ENCODE measurements at places on chromosomes 3 and 15. TPM values are rescaled to one million over a fixed set of nuclear protein-coding genes. Genes with fewer than 3 reads are reported as not detected.

The RGMA gene
- not detected for total RNA-seq

The NDUFB5 gene
- total RNA-seq: 55.7 TPM

The SEMA6D gene
- not detected for total RNA-seq

The ARGFX gene
- total RNA-seq: not detected

The KLHL40 gene
- not detected for total RNA-seq

DNA sequence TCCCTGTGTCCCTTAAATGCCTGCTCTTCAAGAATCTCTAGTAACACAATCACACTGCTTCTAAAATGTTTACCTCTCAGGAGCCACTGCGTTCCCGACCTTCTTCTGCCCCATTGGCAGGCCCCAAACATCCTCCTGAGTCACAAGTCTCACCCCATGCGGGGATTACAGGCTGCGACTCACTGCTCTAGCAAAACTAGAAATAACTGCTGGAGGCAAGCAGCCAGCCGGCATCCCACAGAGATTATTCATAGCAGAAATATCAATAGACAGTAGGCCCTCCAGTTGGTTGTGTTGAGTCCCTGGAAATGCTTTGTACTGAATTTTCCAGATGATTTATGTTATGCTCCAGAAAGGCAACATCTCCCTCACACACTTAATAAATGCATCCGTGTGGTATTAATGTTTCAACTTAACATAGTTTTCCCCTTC lies 64.8 kb downstream of the RFTN1 start:
- no peak for DNase-seq

- DNase-seq: no peak
Measured at GRCh38 chr3:172155897-172156585, 116.7 kb downstream of the FNDC3B start.

GRCh38 chr3:171458071-171458863 lies 1.9 kb downstream of the TNIK start:
- DNase-seq: peak; percentile 67

DNA sequence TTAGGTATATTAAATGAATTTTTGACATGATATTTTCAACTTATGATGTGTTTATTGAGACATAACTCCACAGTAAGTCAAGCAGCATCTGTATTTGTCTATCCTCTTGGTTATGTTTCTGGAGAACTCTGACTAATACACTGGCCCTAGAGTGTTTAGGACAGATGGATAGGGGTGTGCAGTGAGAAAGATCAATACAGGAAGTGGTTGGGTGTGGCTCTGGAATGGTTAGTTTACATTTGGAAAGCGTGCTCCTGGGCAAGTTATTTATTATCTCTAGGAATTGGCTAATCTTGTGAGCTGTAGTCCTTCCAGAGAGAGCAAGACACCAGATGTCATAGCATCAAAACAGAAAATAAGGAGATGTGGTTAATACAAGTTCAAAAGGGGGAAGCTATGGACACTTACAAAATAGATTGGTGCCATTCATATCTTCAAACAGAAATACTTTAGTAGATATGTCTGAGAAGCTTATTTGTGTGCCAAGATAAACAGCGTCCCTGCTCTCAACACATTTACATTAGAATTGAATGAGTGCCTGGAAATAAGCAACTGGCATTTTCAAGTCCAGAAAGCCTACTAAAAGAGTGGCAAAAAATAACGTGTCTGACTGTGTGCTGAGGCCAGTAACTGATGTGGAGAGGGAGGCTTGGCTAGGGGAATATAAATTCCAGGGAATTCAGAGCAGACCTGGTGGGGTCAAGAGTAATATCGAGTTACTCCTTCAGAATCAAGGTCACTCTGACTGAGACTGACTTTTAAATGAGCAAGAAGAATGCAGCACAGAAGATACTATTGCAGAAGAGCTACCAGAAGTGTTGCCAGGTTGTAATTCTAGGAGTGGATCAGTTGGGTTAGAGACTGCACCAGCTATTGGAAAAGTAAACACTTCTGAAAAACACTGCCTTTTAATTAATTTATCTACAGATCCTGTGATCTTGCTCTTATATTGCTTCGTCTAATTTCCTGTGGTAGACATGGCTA lies 33.4 kb upstream of the PLAAT1 start:
- no peak for DNase-seq

DNA sequence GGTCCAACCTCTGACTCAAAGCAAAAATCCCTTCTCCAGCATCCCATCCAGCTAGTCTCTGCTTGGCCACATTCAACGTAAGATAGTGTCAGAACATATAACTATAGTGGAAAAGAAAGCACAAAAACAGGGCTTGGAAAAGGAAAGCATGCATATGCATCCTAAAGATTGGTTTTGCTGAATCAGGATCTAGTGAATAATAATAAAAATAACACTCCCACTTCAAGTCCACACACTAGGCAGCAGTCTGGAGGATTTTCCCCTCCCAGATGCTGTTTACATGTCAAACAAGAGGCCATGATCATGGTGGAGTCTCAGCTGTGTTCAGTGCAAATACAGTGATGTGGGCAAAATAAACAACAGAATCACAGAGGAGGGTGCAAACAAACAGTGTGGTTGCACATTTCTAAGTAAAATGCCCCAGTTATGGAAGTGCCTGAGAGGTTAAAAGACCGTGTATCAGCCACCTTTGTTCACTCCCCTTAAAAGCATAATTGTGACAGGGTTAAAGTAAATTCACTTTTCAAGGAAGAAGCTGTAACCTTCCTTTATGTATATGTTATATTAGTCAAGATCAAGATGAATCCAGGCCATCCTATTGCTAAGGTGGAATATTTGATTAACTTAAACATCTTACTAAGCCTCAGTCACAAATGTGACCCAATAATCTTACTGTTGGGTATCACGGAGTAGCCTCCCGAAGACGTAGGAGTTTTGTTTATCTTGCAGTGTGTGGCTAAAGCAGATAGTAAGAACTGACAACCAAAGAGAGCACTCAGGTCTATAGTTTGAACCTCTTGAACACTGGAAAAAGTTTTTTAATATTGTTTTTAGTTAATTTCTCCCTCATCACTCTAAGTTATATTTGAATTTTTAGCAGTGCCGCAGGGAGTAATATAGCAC lies 424.5 kb downstream of the SOX2 start:
- no peak for DNase-seq

GRCh38 chr15:83396101-83396500 lies 51.0 kb upstream of the SH3GL3 start:
- DNase-seq: no peak

DNA sequence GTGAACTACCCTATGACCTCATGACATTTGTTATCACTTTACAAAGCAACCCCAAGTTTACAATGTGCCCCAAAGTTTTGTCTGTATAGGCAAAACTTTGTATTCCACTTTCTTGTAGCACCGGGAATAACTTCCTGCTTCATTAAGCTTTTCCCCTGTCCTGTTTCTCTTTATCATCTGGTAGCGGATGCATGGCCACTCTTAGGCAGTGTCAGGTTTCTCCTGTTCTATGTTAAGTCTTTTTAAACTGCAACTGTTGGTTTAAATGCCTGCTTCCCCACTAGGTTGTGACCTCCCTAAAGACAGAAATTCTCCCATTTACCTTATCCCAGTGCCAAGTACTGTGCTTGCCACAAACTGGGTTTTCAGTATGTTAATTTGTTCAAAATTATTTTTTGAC lies 433.6 kb upstream of the DPH6 start:
- no peak for DNase-seq

Data from CD4-positive, alpha-beta memory T cell (primary cell).